Lower leg skin (tissue), 4 donors: ENCODE measurements at places on chromosomes 5 and 9. TPM values are rescaled to one million over a fixed set of nuclear protein-coding genes. Genes with fewer than 3 reads are reported as not detected.

SOX30 gene
- total RNA-seq = not detected

FLT4 gene
- total RNA-seq = 11.6 TPM

EFNA5 gene
- 17.6 TPM for total RNA-seq

PCDHB9 gene
- 0.88 TPM for total RNA-seq

INSL6 gene
- total RNA-seq = not detected

IFNB1 gene
- not detected for total RNA-seq

IL17B gene
- total RNA-seq = not detected

PCDH1 gene
- total RNA-seq = 172 TPM

IL4 gene
- total RNA-seq = not detected

GRCh38 chr9:133769511-133770075, 31.4 kb upstream of the SARDH start:
- DNase-seq = peak; percentile 7

DNA sequence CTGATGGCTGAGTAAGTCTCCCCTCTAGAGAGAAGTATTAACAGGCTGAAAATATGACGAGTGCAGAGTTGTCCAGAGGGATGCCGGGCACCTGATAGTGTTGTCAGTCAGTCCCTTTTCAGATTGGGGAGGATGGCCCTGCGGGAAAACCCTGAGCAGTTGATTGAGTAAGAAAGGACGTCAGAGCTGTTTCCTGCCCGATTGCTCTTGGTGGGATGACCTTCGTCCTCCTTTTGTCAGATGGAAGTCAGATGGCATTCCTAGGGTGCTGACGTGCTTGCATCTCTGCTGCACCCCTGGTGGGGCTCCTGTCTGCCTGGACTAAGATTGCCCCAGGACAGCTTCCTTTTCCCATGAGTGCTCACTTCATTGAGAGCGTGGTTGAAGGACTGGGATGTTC, 9.8 kb downstream of the ZNF354B start:
- no peak for DNase-seq

- DNase-seq = no peak
Observed at GRCh38 chr9:29214154-29214689, 1640.9 kb upstream of the C9orf72 start.

DNA sequence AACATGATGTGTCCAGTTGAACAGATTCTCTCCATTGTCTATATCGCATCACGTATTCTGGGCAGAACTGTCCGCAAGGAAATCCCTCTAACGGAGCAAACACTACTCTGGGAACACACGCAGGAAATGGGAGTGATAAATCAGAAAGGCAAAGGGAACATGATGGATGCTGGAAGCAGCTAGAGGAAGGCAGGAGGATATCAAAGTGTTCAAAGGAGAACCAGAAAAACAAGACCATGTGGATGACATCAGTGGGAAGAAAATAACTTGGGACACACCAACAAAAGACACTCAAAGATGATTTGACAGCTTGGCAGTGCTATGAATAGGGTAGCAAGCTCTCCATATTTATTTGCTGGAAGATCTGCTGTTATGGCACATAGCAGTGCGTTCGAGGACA, 142.9 kb downstream of the PLK2 start:
- no peak for DNase-seq

- no peak for DNase-seq
Observed at GRCh38 chr9:76271755-76272154, 122.5 kb downstream of the RFK start.

DNA sequence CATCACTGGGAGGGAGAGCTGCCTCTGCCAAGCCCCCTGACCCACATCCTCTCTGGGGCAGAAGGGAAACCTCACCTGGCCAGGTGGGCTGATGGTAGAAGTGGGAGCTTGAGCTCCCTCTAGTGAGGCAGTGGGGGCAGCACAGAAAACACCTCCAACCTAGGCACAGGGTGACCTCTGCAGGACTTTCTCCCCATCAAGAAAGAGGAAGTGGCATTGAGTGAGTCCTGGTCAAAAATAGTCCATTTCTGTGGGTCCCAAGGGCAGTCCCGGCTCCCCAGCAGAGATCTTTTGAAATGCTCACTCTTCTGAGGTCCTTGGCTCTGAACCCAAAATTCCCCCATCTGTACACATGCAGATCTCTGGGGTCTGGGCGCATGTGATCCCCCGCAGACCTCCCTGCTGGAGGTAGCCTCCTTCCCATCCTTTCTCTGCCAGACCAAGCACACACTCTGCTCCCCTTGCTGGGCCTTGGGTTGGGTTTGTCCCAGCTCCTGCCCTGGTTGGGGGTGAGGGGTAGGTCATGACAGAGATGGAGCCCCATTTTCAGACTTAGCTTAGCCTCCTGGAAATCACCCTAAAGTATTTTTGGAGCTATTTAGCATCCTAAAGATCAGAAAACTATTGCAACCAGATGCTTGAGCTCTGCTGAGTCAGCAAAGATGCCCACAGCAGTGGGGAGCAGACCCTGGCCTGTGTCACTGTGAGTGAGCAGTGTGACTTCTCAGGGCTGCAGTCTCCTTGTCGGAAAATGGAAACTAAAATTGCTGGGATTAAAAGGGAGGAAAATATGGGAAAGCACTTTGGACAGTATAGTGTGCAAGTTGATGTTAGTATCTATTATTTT, 41.6 kb upstream of the LCP2 start:
- no peak for DNase-seq

GRCh38 chr9:98971168-98971914, 27.6 kb downstream of the COL15A1 start:
- DNase-seq = no peak

DNA sequence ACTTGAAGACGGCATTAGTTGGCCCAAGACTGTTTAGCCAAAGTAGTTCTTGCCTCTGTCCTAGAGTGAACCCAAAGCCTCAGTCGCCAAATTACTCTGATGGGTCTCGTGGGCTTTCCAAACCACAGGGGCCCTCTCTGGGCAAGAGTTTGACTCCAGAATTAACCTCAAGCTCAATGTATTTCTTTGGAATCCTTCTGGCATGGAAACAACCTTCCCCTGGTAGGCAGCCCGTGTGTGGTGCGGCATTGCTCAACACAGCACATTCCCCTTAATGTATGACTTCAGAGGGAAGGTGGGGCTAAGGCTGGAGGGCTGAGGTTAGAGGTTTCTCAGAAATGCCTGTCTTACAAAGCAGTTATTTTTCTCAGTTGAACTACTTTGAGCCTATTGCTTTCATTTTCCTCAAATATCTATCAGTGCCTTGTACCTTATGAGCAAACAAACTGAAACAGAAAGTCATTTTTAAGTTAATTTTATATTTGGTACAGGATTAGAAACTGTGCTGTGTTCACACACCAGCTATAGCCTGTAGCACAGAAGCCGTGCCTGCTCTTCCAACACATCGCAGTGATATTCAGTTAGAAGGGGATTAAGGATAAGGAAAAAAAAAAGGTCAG, 123.9 kb upstream of the HAPLN1 start:
- no peak for DNase-seq

DNA sequence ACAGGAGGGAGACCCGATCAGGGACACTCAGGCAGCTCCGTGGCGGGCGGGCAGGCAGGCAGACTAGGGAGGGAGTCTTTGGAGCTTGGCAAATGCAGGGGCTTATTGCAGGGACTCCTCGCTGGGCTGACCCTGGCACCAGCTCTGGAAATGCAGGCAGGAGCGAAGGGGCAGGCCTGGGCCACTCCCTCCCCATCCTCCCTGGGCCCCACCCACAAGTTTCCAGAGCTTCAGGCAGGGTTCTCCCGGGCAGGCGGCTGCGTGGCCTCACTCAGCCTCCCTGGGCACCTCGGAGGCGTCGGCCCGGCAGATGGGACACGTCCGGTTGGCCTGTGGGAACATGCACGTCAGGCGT, 8.5 kb downstream of the RNF44 start:
- DNase-seq = no peak

DNA sequence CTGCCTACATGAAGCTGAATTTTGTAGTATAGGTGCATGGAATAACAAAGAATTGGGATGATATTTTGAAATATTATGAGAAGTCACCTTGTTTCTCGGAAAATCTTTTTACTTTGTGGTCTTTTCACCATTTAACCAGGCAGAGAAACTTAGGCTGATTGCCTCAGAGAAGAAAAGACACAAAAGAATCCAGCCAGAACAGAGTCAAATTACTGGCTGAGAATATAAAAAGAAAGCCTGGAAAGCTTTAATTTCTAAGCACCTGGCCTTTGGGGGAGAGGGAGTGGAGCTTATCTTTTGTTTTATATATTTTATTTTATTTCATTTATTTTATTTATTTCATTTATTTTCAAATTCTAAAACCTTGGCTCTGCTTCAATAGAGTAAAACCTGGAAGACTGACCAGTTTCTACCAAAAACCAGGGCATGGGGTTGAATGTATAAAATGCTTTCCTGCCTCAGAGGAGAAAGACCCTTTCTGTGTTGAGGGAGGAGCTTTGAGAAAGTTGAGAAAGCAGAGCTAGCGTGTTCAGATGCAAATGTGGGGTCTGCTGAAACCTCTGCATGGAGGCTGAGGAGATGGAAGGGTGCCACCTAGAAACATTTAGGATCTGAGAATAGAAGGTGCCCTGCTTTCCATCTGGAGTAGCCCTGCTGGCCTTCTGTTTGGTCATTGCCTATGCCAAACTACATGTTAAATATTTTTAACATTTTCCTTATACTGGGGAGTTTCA, 81.6 kb downstream of the NREP start:
- DNase-seq = no peak

- DNase-seq = peak; percentile 40
Observed at GRCh38 chr9:124652615-124653393, 118.3 kb downstream of the NR6A1 start.

GRCh38 chr5:139584137-139584536, 23.0 kb downstream of the UBE2D2 start:
- DNase-seq = no peak

DNA sequence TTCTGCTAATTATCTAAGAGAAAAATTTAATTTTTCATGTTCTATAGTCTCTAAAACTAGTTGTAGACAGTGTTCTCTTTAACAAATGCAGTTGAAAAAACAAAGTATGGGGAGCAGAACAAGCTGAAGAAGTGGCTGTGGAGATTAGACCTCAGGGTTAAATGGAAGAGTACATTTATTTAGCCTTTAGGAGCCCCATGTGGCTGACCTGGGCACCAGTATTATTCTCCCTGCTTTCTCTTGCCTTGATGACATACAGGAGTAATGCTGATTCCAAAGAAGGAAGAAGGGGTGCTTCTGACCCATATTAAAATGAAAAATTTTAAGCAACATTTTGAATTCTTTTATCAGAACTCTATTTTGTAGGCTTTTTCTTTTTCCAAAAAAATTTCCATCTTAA, 312.3 kb upstream of the RIOK2 start:
- no peak for DNase-seq
